Small intestine (tissue), 16 donors: ENCODE measurements at places on chromosomes 12 and 14. TPM values are rescaled to one million over a fixed set of nuclear protein-coding genes. Genes with fewer than 3 reads are reported as not detected.

Gene OTX2
- not detected for polyA plus RNA-seq

Gene MYH6
- 52.1 TPM for polyA plus RNA-seq

Gene CLBA1
- 1.4 TPM for polyA plus RNA-seq

Gene NGB
- polyA plus RNA-seq = 0.81 TPM

- no peaks in the 10 kb centered on the region for H3K36me3 ChIP-seq
- H3K27ac ChIP-seq = no peak overlapping the region
- no peak for DNase-seq
- H3K27me3 ChIP-seq = no peaks in the 10 kb centered on the region
- no peak overlapping the region for H3K4me3 ChIP-seq
These were observed 466.3 kb downstream of the DIO2 start for GRCh38 chr14:79745046-79745445.

DNA sequence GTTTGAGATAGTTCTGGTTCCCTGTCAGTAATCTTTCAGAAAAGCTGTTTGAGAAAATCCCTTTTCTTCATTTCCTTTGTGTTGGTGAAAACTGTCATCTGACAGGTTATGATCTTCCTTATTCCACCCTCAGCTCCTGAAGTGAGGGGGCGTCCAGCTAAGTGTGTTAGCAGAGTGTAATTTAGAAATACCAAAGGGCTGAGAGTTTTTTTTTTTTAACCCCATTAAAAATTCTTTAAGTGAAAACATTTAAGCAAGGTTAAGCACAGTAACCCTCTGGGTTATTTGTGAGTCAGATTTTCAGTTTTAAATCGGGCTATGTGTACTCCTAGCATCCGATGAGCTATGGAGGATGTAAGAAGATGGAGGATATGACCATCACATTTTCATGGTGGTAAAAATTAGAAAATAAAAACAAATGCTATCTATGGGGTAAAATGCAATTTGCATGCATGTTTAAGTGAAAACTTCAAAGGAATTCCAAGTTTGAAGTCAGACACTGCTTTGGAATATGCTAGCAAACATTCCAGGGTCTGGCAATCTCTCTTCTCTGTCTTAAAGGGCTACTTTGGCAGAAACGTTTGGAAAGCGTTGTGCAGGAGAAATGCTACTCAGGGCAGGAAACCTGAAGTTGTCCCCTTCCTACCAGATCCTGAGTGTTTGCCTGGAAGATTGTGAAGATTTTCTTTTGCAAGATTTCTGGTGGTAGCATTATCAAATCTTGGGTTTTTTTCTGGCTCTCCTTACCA, 197.0 kb upstream of the PRICKLE1 start:
- no peaks in the 10 kb centered on the region for H3K27me3 ChIP-seq
- no peak for DNase-seq
- H3K4me3 ChIP-seq = no peak overlapping the region
- H3K27ac ChIP-seq = no peak overlapping the region
- no peaks in the 10 kb centered on the region for H3K36me3 ChIP-seq
